ENCODE measurements at places on chromosomes 2 and 18.
A peak's percentile ranks its signal among the peaks of the same experiment; 100 is the strongest.

GRCh38 chr2:201118961-201119854, 3.2 kb downstream of the CFLAR start:
- DNase-seq = peak; percentile 70

DNA sequence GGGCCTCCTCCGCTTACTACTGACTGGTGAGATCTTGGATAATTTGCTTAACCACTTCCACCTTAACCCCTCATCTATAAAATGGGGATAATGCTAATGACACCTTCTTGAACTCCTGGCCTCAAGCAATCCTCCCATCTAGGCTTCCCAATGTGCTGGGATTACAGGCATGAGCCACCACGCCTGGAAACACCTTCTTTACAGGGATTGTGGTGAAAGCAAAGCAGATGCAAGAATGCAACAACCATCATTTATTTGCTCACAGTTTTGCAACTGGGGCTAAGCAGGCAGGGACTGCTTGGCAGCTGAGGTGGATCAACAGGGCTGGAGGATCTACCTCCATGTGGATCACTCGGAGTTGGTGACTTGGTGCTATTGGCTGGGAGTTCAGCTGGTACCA, 76.2 kb upstream of the ZNF532 start:
- no peak for DNase-seq

DNA sequence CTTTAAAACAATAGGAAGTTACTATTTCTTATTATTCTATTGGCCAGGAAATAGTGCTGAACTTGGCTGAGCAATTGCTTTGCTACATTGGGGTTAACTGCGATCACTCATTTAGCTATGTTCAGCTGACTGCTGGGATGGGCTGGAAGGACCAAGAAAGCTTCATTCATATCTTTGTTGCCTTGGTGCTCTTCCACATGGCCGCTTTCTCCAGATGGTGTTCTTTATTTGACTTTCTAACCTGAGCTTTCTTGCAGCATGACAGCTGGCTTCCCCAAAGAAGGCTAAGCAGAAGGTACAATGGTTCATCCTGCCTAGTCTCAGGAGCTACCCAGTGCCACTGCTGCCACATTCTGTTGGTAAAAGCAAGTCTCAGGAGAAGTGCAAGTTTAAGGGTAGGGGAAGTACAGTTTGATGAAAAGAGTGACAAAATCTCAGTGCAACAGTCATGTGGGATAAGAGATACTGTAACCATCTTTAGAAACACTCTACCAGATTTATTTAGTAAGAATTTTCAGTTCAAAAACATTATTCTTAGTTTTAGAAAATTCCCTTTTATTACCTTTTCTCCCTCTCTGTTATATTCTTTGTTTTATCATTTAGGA, 180.6 kb upstream of the RBMS1 start:
- DNase-seq = no peak

- no peak for DNase-seq
Measured at GRCh38 chr2:178202927-178203326, 8.6 kb downstream of the OSBPL6 start.

DNA sequence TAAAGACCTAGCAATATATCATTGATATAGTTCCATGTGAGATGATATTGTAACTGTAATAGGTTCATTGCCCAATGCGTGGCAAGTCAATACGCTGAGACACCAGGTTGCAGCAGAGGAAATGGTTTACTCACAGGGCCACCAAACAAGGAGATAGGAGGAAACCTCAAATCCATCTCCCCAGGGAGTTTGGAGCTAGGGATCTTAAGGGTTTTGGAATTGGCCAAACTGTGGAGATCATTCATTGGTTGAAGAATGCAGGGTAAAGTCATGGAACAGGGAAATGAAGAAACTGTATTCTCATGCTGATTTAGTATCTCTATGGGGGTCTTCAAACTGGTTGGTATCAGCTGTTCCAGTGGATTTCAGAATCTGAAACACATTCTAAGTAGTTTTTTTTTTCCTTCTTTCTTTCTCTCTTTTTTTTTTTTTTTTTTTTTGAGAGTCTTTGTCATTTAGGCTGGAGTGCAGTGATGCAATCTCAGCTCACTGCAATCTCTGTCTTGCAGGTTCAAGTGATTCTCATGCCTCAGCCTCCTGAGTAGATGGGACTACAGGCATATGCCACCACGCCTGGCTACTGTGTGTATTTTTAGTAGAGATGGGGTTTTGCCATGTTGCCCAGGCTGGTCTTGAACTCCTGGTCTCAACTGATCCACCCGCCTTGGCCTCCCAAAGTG, 30.7 kb upstream of the PPM1B start:
- DNase-seq = no peak

- DNase-seq = no peak
Measured at GRCh38 chr2:112056626-112056987, 1.5 kb downstream of the TMEM87B start.

- peak; percentile 27 for DNase-seq
Measured at GRCh38 chr18:74528478-74528877, 5.8 kb upstream of the CNDP1 start.

DNA sequence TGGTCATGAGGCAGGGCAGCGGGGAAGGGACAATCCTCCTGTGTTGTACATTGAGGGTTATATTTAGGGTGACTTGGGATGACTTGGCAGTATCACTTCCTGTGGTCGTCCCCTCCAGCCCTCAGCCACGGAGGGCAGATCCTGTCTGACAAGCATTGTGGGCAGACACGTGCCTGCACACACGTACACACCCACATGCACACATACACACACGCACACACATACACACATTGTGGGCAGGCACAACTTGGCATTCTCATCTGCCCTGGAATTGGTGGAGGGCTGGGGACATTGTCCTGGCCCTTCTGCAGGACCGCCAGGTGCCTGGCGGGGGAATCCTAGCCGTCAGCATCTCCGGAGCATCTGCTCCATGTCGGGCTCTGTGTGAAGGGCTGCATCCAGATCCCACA, 47.6 kb downstream of the ODC1 start:
- peak; percentile 83 for DNase-seq

DNA sequence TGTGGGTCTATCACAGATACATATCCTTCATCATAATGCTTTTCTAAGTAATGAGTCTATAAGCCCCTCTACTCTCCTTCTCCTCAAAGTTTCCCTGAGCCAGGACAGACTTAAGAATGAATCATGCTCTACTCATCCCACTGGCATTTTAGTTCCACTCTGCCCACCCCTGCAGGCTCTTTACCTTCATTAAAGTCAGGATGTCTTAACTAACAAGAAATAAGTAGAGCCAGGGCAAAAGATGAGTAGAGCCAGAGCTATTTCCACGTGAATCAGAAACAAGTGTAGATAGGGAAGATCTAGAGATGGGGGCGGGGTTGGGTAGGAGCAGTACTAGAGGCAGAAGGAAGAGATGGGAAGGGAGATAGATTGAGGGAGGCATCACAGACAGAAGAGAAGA, 790.5 kb downstream of the RNF144A start:
- no peak for DNase-seq

- no peak for DNase-seq
Measured at GRCh38 chr2:105849431-105850179, 104.9 kb downstream of the NCK2 start.

GRCh38 chr2:2648094-2648493, 317.0 kb upstream of the MYT1L start:
- peak; percentile 54 for DNase-seq

GRCh38 chr2:105803773-105804172, 59.1 kb downstream of the NCK2 start:
- DNase-seq = no peak

GRCh38 chr18:7174344-7175095, 56.4 kb upstream of the LRRC30 start:
- DNase-seq = peak; percentile 11

DNA sequence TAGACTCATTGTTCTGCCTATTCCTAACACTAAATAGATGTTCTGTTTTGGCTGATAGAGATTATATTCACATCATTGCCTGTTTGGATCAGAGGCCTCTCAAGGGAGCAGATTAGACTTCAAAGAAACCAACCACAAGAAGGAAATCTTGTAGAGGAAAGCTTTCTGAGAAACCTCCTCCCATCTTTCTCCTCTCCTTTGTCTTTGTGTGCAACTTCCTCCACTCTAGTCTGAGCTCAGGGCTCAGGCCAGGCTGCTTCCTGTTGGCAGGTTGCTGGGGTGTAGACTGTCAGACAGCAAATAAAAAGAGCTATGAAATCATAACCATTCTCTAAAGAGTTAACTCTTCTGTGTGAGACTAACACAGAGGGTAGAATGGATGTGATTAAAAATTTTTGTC, 113.0 kb downstream of the TGFA start:
- DNase-seq = no peak

GRCh38 chr2:74653589-74653984, 460 bp upstream of the SEMA4F start:
- DNase-seq = no peak

GRCh38 chr2:137050949-137051348, 285.6 kb downstream of the THSD7B start:
- peak; percentile 8 for DNase-seq

DNA sequence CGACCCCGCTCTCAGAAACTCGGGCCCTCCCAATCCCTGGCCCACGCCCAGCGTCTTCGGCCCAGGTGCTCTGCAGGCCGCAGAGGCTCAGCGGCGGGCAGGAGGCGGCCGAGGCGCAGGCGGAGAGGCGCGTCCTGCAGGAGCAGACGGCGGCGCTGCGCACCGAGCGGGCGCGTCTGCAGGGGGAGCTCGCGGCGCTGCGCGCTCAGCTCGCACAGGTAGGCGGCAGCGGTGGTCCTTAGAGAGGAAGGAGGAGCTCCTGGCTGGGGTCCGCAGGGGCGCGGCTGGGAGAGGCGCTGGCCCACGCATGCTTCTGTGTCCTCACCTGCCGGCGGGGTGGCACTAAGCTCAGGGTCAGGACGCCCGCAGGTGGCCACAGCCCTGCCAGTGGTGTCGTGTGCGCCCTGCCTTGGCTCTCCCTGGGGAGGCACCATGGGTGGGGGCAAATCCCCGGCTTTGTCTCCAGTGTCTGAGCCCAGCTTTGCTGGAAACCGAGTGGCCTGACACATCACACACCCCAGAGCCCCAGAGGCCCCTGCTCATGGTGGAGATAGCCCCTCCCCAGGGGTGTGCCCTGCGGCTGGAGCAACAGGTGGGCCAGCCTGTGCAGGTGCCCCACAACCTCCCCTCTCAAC, 14.9 kb upstream of the SNED1 start:
- peak; percentile 78 for DNase-seq

All from RPMI8226 (cell line).